ENCODE measurements at places on chromosomes 3 and 15. TPM values are rescaled to one million over a fixed set of nuclear protein-coding genes. Genes with fewer than 3 reads are reported as not detected.

DNA sequence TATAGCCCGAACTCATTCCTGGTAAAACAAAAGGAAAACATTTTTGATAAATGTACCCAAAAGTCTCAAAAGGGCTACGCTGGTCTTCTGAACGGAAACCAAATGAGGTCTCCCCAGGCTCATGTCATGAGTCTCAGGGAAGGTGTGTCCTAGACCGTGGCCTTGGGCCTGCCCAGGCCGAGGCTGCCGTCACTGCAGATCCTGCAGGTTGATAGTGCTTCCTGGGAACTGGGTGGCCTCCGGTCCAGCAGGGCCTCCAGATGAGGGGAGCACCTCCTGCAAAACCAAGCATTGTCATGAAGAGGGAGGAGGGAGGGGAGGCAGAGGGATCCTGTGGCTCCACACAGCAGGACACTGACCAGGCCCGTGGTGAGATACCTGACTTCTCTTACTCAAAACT, 37.5 kb downstream of the ZXDC start:
- peaks cover 8% of the 10 kb centered on the region for H3K36me3 ChIP-seq
- no peak overlapping the region for H3K27ac ChIP-seq
- H3K4me1 ChIP-seq: no peaks in the 10 kb centered on the region
- H3K27me3 ChIP-seq: no peaks in the 10 kb centered on the region
- H3K4me3 ChIP-seq: no peak overlapping the region

The TRH gene
- 0.13 TPM for total RNA-seq

DNA sequence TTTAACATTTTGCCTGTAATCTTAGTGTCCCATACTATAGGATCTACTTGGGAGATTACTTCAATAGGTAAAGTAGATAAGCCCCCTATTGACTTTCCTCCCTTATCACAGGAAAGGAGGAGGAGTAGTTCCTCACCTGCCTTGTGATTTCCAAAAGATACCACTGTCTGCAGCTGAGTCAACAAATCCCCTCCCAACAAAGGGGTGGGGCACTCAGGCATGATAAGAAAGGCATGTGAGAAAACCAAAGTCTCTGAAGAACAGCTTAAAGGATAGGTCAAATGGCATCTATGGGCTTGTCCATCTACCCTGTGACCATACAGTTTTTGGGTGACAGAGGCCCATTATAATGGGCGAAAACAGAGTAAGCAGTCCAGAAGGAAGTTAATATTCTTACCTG, 71.3 kb upstream of the WNT7A start:
- DNase-seq: no peak
- H3K4me3 ChIP-seq: no peak overlapping the region

GRCh38 chr15:25487226-25487884, 48.5 kb upstream of the UBE3A start:
- no peak for DNase-seq
- no peak overlapping the region for H3K27ac ChIP-seq
- H3K36me3 ChIP-seq: peaks cover 6% of the 10 kb centered on the region
- H3K4me1 ChIP-seq: no peaks in the 10 kb centered on the region
- no peaks in the 10 kb centered on the region for H3K27me3 ChIP-seq
